Activated CD4-positive, alpha-beta T cell treated with anti-CD3 and anti-CD28 coated beads, Interleukin-2, amount 50 U/mL, for 48 hours (primary cell): ENCODE measurements at places on chromosomes 7 and 10.

DNA sequence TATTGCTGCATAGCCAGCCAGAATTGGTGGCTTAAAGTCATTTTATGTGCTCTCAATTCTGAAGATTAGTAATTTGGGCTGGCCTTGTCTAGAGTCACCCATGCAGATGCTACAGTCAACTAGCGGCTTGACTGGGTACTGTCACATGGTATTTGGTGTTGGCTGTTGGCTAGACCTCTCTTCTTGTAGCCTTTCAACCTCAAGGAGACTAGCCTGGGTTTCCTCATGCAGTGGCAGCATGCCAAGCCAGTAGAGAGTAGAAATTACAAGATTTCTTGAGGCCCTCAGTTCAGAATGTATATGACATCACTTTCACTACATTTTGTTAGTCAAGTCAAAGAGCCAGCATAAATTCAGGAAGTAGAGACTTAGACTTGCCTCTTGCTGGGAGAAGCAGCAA lies 3.7 kb upstream of the ZNF800 start:
- DNase-seq, result peak; percentile 61

DNA sequence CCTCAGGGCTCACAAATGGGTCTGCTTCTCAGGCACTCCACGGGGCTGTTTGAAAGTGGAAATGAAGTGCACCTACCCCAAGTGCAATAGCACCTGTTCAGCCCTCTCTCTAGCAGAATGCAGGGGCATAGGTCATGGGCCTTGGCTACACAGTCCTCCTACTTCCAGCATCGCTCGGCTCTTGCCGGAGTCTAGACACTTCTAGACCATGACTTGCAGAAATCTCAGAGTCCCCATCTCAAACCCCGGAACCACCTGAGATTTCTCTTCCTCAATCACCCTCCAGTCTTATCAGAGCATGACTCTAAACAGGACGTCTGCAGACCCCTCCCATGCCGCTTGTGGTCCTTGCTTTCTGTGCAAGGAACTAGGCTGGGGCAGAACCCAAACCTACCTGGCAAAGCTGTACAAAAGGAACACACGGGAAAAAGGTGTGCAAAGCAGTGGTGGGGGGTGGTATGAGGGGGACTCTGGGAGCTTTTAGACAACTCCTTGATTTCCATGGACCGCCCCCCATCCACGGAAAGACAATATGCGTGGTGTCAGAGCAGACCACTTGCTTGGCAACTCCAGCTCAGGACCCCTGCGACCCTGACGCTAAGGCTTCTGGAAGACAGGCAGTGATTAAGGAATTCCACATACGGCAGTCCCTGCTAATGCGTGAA lies 13.8 kb downstream of the TMEM273 start:
- no peak for DNase-seq

DNA sequence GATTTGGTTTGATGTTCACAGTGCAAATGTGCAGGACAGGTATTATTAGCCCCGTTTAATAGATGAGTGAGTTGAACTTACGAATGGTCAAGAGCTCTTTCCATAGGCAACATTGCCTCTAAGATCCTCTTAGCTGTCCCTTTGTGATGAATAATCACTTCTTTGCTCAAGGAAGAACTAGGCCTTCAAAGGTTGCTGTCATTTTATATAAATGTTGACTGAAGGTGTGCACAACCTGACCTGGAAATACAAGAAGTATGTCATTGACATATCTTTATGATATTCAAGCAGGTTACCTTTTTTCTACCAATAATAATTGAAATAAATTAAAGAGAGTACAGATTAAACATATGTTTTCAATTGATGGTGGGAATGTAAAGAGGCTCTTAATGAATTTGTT lies 48.5 kb upstream of the GLCCI1 start:
- DNase-seq, result no peak

DNA sequence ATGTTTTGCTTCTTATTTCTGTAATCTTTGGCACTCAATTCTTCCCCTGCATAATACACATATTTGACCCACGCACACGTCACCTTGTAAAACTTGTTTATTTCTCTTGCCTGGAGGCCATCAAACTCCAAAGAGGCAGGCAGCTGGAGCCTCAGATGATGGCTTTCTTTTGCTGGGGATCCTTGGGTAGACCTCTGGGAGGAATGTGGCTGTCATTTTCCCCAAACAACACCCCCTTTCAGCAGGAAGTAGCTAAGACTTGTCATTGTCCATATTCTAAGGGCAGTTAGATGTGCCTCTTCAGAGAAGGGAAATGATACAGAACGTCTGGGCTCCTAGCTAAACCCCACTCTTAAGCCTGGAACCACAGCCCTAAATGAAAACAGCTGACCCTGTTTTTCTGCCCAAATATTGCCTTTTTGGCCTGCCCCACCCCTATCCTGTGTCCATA lies 111.3 kb downstream of the ITGB8 start:
- no peak for DNase-seq
